ENCODE measurements at places on chromosomes 4 and X. TPM values are rescaled to one million over a fixed set of nuclear protein-coding genes. Genes with fewer than 3 reads are reported as not detected.

The TLR1 gene
- polyA plus RNA-seq = 4.5 TPM

The NUDT10 gene
- polyA plus RNA-seq = 2.1 TPM

The PRDM8 gene
- 1.0 TPM for polyA plus RNA-seq

The CCDC149 gene
- 15.7 TPM for polyA plus RNA-seq

The PF4V1 gene
- not detected for polyA plus RNA-seq

The EDA gene
- polyA plus RNA-seq = 2.4 TPM

The AMTN gene
- polyA plus RNA-seq = not detected

The TMPRSS11B gene
- polyA plus RNA-seq = 1.0 TPM

The KLF8 gene
- polyA plus RNA-seq = 20.7 TPM

Data from aorta (tissue), 5 donors.